RWPE1 (cell line): ENCODE measurements at places on chromosomes 5 and 9.

- no peak for DNase-seq
These were observed 51.8 kb downstream of the ADAMTS16 start for GRCh38 chr5:5191906-5192305.

GRCh38 chr5:38795986-38796741, 49.6 kb upstream of the OSMR start:
- no peak for DNase-seq

- DNase-seq = no peak
These were observed 148.0 kb upstream of the PHYKPL start for GRCh38 chr5:178380541-178381074.

- no peak for DNase-seq
These were observed 124.7 kb upstream of the TNPO1 start for GRCh38 chr5:72691751-72692150.

DNA sequence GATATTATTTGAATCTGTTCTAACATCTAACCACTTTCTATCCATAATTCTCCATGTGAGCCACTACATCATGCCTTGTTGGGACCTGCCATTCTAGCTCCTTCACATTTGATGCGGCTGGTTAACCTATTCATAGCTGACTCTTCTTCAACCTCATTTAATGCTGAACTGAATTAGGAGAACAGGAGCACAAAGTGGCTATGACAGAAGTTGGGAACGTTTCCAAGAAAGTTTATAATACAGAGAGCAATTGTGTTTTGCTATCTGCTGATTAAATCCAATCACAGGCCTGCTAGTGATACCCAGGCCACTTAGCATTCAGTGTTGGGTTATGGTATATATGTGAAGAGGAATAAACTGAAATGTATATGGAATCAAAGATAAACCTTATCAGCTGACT, 440.3 kb downstream of the PTPRD start:
- no peak for DNase-seq

- DNase-seq = no peak
These were observed 196.2 kb downstream of the DEPDC1B start for GRCh38 chr5:60503771-60504170.

- DNase-seq = no peak
These were observed 2324.1 kb downstream of the MAT2B start for GRCh38 chr5:165829504-165829903.

- DNase-seq = no peak
These were observed 65.5 kb downstream of the CCNH start for GRCh38 chr5:87347272-87347671.

- DNase-seq = no peak
These were observed 4.9 kb upstream of the NR5A1 start for GRCh38 chr9:124511891-124512805.

- no peak for DNase-seq
These were observed 202.6 kb downstream of the ZSWIM6 start for GRCh38 chr5:61534481-61535267.

GRCh38 chr5:177302354-177303110, 987 bp downstream of the RAB24 start:
- DNase-seq = no peak

DNA sequence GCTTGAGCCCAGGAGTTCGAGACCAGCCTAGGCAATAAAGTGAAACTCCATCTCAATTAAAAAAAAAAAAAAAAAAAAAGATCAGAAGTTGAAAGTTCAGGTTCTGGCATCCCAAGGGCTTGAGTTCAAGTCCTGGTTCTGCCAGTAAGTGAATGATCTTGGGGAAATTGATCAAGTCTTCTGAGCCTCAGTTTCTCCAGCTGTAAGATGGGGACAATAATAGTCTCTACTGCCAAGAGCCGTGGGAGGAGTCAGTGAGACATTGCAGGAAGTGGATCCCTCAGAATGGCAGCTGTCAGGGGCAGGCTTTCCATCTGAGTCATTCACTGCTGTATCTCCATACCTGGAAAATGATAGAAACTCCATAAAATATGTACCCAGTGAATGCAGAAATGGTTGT, 37.8 kb upstream of the FUBP3 start:
- DNase-seq = peak; percentile 55

GRCh38 chr5:160333721-160334120, 21.4 kb upstream of the CCNJL start:
- DNase-seq = peak; percentile 35

DNA sequence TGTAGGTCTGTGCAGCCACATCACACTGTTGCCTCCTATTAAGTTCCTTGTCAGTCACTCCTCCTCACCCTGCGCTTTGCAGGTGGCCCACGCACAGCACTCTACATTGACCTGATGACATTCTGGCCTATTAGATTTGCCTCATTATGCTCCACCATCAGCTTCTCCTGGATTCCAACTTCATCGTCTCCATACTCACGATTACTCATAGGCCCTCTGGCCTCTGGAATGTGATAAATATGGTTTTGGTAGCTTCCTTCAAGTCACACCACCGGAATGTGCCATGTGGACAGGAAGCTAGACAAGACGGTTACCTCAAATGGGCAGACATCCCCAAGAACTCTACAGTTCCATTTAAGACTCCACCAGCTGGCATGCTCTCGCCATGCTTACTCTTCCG, 158.0 kb upstream of the LHFPL2 start:
- peak; percentile 44 for DNase-seq
